ENCODE measurements at places on chromosomes 5 and 9. TPM values are rescaled to one million over a fixed set of nuclear protein-coding genes. Genes with fewer than 3 reads are reported as not detected.

DNA sequence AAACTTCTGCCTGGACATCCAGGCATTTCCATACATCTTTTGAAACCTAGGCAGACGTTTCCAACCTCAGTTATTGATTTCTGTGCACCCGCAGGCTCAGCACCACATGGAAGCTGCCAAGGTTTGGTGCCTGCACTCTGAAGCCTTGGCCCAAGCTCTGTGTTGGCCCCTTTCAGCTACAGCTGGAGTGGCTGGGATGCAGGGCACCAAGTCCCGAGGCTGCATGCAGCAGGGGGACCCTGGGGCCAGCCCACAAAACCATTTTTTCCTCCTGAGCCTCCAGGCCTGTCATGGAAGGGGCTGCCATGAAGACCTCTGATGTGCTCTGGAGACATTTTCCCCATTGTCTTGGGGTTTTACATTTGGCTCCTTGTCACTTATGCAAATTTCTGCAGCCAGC is 49.9 kb downstream of the NFX1 start:
- H3K27ac ChIP-seq = no peak overlapping the region
- no peak overlapping the region for H3K4me3 ChIP-seq
- H3K27me3 ChIP-seq = no peaks in the 10 kb centered on the region
- no peaks in the 10 kb centered on the region for H3K4me1 ChIP-seq

GRCh38 chr9:113606510-113606909 is 143.0 kb downstream of the RGS3 start:
- no peak overlapping the region for H3K4me3 ChIP-seq
- H3K36me3 ChIP-seq = no peaks in the 10 kb centered on the region
- DNase-seq = no peak
- no peaks in the 10 kb centered on the region for H3K27me3 ChIP-seq

DNA sequence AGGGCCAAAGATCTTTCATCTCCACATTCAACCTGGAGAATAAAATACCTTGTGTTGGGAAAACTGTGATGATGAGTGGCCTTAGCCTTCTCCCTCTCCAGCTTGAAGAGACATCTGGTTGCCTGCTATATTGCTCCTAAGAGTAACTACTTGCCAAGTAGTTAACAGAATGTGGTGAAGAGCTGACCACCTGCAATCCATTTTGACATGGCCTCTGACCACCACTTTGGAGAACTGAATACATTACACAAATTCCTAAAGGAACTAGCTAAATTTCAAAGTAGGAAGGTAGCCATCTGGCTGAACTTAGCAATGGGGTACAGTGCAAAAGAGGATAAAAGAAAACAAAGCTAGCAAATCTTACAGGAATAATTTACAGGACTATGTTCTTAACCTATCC is 7.2 kb downstream of the TBCA start:
- H3K36me3 ChIP-seq = no peaks in the 10 kb centered on the region
- DNase-seq = no peak

DNA sequence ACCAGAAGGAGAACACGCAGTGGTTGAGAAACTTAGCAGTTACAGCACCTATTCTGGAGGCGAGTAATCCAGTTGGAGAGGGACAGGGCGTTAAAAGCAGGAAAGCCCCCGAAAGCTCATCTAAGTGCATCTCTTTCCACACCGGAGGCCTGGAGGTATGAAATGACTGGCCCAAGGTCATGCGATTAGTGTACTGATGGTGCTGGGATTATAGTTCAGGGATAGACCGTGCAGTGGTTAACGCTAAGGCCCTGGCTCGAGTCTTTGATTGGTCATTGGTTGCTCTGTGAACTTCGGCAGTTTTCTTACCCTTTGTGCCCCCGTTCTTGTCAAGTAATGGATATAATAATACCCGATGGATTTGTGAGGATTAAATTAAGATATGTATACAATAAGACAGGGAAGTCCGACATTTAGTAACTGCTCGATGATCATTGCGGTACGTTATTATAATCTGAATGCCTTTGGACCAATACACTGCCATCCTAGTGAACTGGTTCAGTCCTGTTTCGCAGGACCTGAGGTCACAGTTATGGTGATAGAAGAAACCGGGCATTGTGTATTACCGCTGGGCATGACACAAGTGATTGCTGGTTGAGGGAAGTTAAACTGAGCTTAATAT is 960 bp downstream of the CANX start:
- peak overlapping the region; percentile 91 for H3K27ac ChIP-seq
- H3K27me3 ChIP-seq = no peaks in the 10 kb centered on the region
- H3K36me3 ChIP-seq = no peaks in the 10 kb centered on the region
- H3K4me1 ChIP-seq = peaks cover 9% of the 10 kb centered on the region
- no peak for DNase-seq
- peak overlapping the region; percentile 95 for H3K4me3 ChIP-seq

GRCh38 chr9:11992866-11993265 is 700.3 kb upstream of the TYRP1 start:
- no peaks in the 10 kb centered on the region for H3K36me3 ChIP-seq
- no peak overlapping the region for H3K4me3 ChIP-seq
- DNase-seq = no peak
- no peak overlapping the region for H3K27ac ChIP-seq

DNA sequence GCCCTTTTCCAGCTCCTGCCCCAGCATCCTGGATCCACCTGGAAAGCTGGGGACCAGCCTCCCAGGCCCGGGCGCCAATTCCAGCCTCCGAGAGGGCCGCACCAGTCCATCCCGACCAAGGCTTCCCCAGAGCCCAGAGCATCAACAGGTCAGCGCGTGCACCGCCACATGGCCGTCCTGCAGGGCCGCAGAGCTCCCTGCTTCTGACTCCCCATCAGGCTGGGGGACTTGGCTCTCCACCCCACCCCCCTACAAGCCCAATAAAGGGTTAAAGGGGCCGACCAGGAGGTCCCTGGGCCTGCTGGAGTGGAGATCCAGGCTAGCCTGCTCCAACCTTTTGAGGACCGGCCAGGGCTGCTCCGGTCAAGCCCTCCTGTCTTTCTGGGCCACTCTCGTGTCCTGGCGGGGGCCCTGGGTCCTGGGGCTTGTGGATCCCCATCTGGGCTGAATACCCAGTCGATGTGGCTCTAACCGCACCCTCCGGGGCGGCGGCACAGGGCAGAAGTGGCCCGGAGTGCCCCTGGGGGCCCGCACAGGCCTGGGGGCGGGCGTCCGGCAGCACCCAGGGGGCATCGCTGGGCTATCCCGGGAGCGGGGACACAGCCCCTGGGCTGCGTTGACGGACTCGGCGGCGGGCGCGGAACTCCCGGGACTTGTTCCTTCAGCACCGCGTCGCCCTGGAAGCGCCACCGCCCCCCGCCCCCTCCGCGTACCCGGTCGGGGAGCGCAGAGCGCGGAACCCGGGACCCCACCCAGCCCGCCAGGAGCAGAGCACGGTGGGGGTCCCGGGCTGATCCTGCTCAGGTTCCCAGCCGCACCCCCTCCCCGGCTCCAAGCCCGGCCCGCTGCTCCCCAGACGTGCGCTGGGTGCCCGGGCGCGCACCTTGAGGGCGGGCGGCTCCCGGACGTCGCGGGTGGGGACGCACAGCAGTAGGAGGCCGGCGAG is 590 bp downstream of the ENTPD2 start:
- no peaks in the 10 kb centered on the region for H3K4me1 ChIP-seq
- H3K4me3 ChIP-seq = peak overlapping the region; percentile 65
- DNase-seq = no peak
- H3K27me3 ChIP-seq = peaks cover 67% of the 10 kb centered on the region
- H3K27ac ChIP-seq = no peak overlapping the region

GRCh38 chr5:73180566-73180965 is 7.6 kb downstream of the TMEM174 start:
- no peaks in the 10 kb centered on the region for H3K36me3 ChIP-seq
- no peak for DNase-seq
- no peaks in the 10 kb centered on the region for H3K27me3 ChIP-seq
- no peak overlapping the region for H3K27ac ChIP-seq
- H3K4me3 ChIP-seq = no peak overlapping the region

DNA sequence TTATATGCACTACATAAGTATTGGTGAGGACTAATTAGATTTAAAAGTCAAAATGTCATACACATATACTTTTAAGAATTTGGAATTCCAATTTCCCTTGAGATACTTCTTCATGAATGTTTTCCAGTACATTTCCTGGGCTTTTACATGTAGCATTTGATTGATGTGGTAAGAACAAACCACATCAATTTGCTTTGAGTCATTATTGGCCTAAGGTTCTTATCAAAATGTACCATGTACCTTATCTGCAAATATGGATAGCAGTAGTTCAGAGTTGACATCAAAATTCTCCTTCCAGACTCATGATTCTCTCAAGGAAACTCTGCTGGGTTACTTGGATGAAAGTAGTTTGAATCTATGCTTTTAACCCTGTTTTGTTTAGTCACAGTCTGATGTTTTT is 2.5 kb downstream of the CAST start:
- H3K4me3 ChIP-seq = no peak overlapping the region
- H3K27me3 ChIP-seq = peaks cover 8% of the 10 kb centered on the region
- peaks cover 2% of the 10 kb centered on the region for H3K4me1 ChIP-seq
- no peak for DNase-seq
- H3K27ac ChIP-seq = no peak overlapping the region

DNA sequence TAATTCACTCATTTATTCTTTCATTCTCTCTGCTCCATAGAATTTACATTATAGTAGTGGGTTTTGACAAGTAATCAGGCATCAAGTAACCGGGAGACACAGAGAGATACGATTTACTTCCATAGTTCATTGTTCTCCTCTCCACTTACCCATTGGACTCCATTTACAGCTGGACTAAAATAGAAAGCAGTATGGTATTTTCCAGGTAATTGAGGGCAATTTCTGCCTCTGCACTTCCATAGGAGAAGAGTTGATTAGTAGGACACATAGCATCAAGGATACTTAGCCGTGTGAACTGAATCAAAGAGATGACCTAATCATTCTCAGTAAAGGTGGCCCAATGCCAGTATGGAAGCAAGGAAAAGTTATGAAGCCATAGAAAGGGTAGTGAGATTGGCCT is 244.4 kb downstream of the COX7C start:
- H3K4me1 ChIP-seq = no peaks in the 10 kb centered on the region
- H3K36me3 ChIP-seq = no peaks in the 10 kb centered on the region
- no peaks in the 10 kb centered on the region for H3K27me3 ChIP-seq
- no peak overlapping the region for H3K27ac ChIP-seq

- H3K27me3 ChIP-seq = no peaks in the 10 kb centered on the region
- H3K4me1 ChIP-seq = no peaks in the 10 kb centered on the region
- no peak overlapping the region for H3K27ac ChIP-seq
- no peak for DNase-seq
These were observed 48.7 kb downstream of the PIK3R1 start for GRCh38 chr5:68264024-68264956.

DNA sequence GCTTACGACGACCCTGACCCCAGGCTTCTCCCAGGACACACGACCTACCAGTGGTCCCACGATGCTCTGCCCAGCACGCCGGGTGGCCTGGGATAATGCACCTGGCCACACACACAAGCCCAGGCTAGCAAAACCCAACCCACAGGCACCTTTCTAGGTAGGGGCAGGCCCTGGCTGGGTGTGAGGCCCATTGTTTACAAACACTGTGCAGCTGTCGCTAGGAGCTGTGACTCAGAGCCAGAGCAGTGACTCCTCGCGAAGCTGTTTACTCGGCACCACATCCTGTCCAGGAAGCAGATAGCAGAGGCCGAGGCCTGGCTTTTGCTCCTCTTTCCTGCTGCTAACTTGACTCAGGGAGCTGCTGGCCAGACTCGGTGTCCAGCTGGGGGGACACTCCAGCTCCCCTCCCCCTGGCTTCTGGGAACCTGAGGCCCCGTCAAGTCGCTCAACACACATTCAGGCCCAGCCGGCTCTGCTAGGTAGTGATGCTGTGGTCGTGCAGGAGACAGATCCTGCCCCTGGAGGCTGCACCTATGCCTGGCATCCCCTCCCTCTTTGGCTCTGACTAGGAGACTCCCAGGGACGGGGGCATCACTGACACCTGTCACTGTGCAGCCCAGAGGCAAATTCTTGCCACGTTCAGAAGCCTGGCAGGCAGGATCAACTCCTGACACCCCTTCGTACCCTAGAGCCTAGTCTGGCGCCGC is 12.8 kb upstream of the RALGDS start:
- H3K27me3 ChIP-seq = no peaks in the 10 kb centered on the region
- H3K4me3 ChIP-seq = no peak overlapping the region
- no peaks in the 10 kb centered on the region for H3K36me3 ChIP-seq

- H3K27ac ChIP-seq = no peak overlapping the region
- no peaks in the 10 kb centered on the region for H3K27me3 ChIP-seq
- no peaks in the 10 kb centered on the region for H3K36me3 ChIP-seq
- DNase-seq = no peak
- H3K4me3 ChIP-seq = no peak overlapping the region
These were observed 933.4 kb downstream of the PTPRD start for GRCh38 chr9:9679433-9679832.

GRCh38 chr5:169429044-169429443 is 128.1 kb upstream of the SLIT3 start:
- no peak overlapping the region for H3K4me3 ChIP-seq
- H3K4me1 ChIP-seq = 0 out of 2 replicates have a peak, but pooled peaks cover 3% of the 10 kb centered on the region
- no peaks in the 10 kb centered on the region for H3K36me3 ChIP-seq
- no peak overlapping the region for H3K27ac ChIP-seq
- DNase-seq = no peak

DNA sequence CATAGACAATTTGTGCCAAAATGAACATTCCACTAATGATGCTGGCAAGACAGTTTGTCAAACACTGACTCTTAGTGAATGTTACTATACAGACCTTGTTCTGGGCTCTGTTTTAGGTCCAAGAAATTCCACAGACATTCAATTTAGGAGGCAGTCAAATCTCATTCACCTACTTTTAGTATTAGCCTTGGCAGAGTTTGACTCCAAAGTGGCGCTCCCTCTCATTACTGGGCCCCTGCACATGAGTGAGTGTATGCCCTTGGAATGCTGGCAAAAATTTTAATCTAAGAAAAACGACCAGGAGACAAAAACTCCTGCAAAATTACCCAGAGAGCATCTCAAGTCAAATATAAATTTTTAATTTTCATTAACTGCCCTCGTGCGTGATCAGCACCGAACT is 94.9 kb upstream of the SLC27A6 start:
- H3K4me3 ChIP-seq = no peak overlapping the region
- no peak overlapping the region for H3K27ac ChIP-seq
- no peaks in the 10 kb centered on the region for H3K4me1 ChIP-seq
- H3K36me3 ChIP-seq = no peaks in the 10 kb centered on the region
- no peak for DNase-seq

DNA sequence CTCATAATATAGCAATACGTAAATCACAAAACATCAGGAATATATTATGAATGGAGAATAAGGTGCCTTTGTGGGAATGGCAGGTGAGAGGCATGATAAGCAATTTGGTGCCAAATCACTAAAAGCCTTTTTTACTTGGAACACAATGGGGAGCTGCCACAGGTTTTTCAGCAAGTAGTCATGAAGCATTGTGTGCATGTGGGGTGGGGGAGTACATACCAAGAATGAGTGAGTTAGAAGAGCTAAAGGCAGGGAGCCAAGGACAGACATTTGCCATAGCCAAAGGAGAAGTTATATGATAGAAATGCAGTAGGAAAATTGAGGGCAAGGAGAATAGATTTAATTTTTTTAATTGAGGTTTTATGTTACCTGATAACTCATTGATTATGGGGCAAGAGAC is 445.0 kb upstream of the SMC2 start:
- H3K4me1 ChIP-seq = no peaks in the 10 kb centered on the region
- H3K36me3 ChIP-seq = no peaks in the 10 kb centered on the region
- no peak overlapping the region for H3K27ac ChIP-seq

The LCN2 gene
- total RNA-seq = 1.1 TPM

The GABRG2 gene
- total RNA-seq = 2.4 TPM

The MAMDC2 gene
- total RNA-seq = 15.3 TPM

The DELE1 gene
- total RNA-seq = 59.6 TPM

The PTGDS gene
- total RNA-seq = 2.3 TPM

The THBS4 gene
- 12.8 TPM for total RNA-seq

The IL13 gene
- total RNA-seq = not detected

The GABRA1 gene
- total RNA-seq = 17.3 TPM

The ST8SIA4 gene
- 0.50 TPM for total RNA-seq

The RUFY1 gene
- 31.2 TPM for total RNA-seq
